ENCODE measurements at places on chromosomes 2 and 18.

DNA sequence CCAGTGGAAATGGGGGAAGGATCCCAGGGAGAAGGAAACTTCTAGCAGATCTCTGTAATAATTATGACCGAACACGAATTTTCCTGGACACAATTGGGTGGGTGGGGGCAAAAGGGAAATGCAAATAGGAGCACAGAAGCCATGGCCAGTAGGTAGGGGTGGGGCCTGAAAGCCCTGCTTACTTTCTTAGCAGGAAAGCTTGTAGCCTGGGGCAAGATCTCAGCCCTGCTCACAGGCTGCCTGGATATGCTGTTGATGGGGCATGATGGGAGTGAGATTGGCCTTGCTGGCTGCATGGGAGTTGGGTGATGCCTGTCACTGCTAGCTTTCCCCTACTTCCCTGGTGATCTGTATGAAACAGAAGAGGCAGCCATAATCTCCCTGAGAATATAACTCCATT, 45.9 kb upstream of the SPOPL start:
- DNase-seq: no peak

DNA sequence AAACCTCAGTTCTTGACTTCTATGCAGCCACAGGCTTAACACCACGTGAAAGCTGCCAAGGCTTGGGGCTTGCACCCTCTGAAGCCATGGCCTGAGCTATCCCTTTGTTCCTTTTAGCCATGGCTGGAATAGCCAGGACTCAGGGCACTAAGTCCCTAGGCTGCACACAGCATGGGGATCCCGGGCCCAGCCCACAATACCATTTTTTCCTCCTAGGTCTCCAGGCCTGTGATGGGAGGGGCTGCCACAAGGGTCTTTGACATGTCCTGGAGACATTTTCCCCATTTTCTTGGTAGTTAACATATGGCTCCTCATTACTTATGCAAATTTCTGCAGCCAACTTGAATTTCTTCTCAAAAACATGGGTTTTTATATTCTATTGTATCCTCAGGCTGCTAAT, 619.1 kb downstream of the NYAP2 start:
- DNase-seq: no peak

DNA sequence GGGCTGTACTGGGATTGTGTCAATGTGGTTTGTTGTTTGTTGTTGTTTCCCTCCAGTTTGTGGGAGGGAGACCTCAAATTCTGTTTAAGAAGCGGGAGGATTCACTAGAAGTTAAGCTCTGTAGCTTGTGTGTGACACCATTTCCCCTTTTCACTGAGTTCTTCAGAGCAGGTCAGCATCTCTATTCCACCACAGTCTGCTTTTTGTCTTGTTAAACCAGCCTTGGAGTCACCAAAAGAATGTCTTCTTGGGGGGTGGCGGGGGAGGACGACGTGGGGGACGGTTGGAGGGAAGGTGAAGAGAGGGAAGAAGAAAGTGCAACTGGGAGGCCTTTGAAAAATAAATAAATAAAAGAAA, 2.3 kb upstream of the BCL11A start:
- no peak for DNase-seq

GRCh38 chr2:20378891-20379519, 28.4 kb upstream of the PUM2 start:
- DNase-seq: peak; percentile 86

- DNase-seq: no peak
Observed at GRCh38 chr2:203413796-203414195, 85.6 kb downstream of the ABI2 start.

- DNase-seq: peak; percentile 80
Observed at GRCh38 chr2:15730545-15731212, 139.0 kb downstream of the DDX1 start.

DNA sequence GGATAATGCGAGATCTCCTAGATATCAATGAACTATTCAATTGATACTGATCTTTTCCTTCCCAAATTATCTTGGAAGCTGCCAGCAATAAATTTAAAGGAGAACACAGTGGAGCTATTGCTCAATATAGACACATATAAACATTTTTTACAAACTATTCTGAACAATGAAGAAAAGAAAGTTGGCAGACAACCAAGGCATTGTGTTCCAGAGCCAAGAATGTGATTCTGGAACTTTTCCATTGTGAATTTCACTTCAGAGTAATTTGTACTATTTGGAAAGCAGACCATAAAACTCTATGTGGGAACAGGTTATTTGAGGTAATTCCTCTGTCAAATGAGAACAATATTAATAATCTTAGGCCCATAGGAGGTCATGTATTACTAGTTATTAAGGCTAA, 588.2 kb downstream of the IRS1 start:
- no peak for DNase-seq

DNA sequence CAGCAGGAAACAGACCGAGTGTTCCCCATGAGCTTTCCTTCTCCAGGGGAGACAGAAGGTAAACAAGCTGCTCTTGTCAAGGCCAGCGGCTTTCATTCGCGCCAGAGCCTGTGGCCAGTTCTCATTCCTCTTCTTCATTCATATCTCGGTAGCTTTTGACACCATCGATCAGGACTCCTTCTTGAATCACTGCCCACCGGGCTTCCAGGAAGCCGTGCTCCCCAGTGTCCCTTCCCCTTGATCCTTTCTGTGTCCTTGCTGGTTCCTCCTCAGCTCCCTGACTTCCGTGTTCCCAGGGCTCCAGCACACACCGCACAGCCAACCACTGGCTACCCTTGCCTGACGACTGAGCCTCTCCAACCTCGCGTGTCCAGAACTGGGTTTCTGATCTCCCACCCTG, 14.1 kb downstream of the SLC66A3 start:
- DNase-seq: no peak

Measured in hepatic stellate cell (primary cell).